ENCODE measurements at places on chromosomes 11 and 22.

- no peak for DNase-seq
These were observed 70.2 kb upstream of the TP53AIP1 start for GRCh38 chr11:129012880-129013279.

- no peak for DNase-seq
These were observed 14.2 kb upstream of the RFPL2 start for GRCh38 chr22:32219026-32219425.

- DNase-seq, result no peak
These were observed 20.3 kb downstream of the SPTBN2 start for GRCh38 chr11:66708701-66709100.

DNA sequence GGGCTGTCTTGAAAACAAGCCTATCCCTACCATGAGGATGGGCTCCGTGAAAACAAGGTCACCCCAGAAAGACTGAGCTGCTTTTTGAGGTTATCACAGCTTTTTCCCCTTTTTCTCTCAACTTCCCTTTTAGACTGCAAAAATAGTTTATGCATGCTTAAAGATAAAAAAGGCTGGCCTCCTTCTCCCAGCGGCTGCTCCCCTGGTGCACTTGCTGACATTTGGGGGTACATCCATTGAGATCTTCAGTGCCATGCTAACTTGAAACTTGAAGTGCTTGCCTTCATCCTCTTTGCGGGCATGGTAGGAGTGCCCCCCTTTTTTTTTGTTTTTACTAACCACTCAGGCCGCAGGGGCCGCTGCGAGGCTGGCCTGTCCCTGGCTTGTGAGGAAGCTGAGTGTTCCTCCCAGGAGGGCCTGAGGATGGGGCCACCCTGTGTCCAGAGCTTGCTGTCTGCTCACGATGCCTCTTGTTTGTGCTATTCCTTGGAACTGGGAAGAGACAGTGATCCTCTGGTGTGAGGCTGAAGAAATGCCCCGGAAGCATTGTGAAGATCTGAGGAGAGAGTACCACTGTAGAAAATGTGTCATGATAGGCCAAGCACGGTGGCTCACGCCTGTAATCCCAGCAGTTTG lies 2.2 kb downstream of the TANGO2 start:
- no peak for DNase-seq

GRCh38 chr11:131423688-131424087 lies 53.3 kb downstream of the NTM start:
- DNase-seq, result no peak

DNA sequence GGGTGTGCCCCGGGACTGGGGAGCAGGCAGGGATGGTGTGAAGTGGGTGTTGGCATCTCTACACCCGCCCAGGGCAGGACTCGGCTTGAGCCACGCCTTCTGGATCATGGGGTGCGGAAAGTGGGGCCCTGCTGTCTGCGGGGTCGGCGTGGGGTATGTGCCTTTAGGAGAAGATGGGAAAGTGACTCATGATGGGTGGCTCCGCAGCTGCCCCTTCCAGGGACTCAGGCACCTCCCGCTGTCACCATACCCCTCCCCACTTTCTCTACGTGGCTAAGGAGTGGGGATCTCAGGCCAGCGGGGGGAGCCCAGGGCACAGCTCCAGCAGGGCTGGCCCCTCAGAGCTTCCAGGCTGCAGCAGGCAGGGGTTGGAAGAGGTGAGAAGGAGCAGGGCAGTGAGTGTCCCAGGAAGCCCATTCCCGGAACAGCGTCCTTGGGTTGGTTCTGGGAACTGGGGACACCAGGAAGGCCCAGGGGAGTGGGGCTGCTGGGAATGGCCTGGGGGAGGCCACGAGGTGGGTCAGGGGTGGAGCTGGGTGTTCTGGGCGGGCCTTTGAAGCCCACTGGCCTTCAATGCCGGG lies 102.9 kb upstream of the FGF3 start:
- no peak for DNase-seq

GRCh38 chr22:29867260-29867659 lies 15.7 kb upstream of the MTMR3 start:
- no peak for DNase-seq

DNA sequence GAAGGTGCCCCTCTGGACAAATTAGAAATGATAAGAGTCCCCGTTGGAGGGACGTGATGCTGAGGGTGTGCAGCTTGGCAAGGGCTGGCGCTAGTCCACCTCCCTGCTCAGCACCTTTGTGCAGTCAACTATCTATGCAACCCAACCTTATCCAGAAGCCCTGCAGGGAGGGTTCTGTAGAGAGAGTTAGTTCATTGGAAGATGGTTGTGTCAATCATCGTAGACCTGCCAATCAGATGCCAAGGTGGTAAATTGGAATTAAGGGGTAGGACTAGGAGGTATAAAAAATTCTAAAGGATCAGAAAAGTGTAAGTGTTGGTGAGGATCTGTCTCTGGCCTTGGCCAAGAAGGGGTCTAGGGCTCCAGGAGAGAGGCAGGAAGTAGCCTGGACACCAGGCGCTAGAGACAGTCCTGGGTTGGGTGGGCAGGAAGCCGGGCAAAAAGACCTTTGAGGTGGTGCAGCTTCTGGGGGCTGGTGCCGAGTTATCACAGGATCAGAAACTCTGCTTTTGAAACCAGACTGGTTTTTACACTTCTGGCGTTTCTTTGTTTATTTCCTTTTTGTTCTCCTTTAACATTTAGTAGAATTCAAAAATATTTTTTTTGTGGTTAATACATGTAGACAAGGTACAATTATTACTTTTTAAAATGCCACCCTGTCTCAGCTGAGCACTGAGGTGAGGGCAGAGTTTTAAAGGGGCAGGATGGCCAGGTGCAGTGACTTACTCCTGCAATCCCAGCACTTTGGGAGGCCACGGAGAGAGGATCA lies 1.6 kb downstream of the C1QTNF6 start:
- DNase-seq, result no peak

- no peak for DNase-seq
These were observed 4.0 kb downstream of the ZDHHC24 start for GRCh38 chr11:66541892-66542291.

DNA sequence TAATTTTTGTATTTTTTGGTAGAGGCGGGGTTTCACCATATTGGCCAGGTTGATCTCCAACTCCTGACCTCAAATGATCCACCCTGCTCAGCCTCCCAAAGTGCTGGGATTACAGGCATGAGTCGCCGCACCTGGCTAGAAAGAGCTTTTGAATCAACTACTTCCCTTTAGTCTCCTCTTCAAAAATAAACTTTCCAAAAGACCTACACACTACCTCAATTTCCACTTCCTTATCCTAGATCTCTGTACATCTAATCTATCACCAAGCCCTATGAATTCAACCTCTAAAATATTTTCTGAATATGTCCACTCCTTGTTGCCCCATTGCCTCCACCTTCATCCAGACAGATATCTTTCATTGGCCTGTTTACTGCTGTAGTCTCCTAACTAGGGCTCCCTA lies 13.1 kb upstream of the DDX6 start:
- DNase-seq, result no peak

DNA sequence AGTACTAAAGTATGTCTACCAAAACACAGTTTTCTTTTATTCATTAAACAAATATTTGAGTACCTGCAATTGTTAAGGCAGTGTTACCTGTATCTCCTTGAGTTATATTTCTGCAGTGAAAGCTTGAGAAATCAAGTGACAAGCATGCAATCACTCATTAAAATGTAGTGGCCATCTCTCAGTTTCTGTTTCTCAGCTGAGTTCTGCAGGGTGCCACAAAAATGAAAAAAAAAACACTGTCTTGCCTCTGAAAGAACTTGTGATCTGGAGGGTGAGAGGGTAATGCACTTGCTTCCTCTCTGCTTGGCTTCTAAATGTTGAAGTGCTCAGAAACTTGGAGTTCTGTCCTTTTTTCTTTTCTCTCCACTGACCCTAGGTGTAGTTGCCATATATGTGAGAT lies 6.8 kb downstream of the QSER1 start:
- no peak for DNase-seq

GRCh38 chr11:42870480-42870879 lies 441.3 kb upstream of the API5 start:
- no peak for DNase-seq

DNA sequence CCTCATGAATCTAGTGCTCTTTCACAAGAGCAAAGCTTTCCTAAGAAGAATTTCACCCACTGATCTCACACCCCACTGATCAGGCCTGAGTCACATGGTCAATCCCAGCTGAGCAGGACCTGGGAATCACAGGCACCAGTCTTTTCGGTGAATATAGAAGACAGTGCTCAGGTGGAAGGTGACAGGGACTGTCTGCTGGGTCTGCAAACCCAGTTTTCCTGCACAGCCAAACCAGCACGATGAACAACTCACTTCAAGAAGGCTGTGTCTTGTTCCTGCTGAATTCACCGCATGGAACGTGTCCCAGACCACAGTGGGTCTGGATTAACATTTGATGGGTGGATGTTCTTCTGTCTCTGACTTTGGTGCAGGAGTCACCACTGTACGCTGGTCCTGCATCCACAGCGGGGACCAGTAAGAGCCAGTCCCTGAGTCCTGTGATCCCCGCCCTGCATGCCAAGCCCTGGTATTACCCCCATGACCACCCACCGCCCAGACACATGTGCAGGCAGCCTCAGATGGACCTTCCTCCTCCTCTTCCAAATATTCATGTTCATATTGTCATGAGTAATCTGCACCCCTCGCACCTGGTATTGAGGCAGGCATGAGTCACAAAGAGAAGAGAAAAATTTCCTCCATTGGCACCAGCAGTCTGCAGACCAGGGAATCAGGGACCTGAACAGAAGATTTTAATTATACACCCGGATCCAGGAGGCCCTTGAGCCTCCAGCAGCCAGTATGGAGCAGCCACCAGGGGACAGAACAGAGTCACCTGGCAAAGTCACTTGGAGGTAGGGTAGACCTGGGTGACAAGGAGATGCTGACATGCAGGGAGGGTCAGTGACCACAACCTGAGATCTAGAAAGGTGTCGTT lies 8.6 kb upstream of the IGLL5 start:
- DNase-seq, result no peak

GRCh38 chr11:75096456-75097172 lies at the start of gene OR2AT4:
OR2AT4 (minus strand) TSS chr11:75096876.
- DNase-seq, result no peak

DNA sequence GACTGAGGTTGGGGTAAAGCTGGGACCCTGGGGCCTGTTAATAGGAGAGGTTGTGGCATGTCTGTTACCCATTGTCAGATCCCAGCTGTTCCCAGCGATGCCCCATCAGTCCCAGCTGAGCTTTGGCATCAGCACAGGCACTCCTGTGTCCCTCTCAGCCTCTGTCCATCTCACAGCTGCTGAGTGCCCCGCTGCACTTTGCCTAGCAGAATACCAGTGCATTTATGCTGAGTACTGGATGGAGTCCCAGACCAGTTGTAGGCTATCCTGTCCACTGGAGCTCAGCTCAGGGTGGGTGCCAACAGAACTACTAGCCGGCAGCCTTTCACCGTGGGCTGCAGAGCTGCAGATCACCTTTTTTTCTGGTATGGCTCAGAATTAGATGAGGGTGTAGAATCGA lies 9.9 kb downstream of the FXYD6 start:
- no peak for DNase-seq

DNA sequence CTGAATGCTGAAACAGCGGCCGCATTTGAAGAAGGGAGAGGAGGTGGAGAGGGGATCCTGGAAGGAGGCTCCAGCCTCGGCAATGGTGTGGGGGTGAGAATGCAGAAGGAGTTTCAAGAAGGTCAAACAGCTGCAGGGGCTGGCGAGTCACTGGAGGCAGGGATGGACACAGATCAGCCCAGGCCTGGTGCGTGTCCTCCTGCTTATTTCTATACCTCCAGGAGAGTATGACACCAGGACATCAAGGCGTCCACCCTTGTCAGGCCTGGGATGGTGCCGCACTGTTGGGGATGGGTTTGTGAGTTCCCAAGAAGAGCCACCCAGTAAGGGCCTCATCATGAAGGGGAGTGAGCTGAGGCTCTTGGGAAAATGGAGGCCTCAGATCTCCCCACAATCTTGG lies 23.1 kb downstream of the IGLL1 start:
- DNase-seq, result no peak

DNA sequence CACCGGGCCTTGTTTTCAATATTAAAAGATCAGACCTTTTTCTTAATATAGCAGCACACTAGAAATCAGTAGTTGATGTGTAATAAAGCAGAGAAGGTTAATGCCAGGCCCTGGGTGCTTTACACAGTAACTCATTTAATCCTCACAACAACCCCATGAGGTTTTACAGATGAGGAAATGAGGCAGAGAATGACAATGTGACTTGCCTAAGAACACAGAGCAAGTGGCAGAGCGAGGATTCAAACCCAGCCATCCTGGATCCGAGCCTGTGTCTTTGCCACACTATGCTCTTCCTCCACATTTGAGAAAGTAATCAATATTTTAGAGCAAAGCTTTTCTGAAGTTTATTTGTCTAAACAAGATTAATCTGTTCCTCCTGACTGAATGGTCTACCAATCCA lies 7.2 kb downstream of the JAML start:
- no peak for DNase-seq

- DNase-seq, result peak; percentile 45
These were observed 38.0 kb downstream of the TMEM45B start for GRCh38 chr11:129853518-129854231.

- no peak for DNase-seq
These were observed 104.0 kb upstream of the AKIP1 start for GRCh38 chr11:8806974-8807373.

DNA sequence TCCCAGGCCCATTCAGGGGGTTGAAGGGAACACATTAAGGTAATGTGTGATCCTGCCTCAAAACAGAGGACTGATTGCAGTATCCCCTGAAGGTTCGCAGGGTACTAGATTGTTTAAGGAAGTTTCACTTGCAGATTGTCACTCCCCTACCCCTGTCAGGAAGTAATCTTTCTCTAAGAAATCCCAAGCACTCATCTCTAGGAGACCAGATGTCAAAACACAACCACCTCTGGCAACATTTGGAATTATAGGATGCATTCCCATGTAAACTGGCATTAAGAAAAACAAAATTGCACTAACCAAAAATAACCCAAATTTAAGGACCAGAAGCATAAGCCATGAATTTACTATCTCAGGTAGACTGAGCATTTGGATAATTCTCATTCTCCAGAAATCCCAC lies 1.6 kb downstream of the MRPL17 start:
- no peak for DNase-seq

DNA sequence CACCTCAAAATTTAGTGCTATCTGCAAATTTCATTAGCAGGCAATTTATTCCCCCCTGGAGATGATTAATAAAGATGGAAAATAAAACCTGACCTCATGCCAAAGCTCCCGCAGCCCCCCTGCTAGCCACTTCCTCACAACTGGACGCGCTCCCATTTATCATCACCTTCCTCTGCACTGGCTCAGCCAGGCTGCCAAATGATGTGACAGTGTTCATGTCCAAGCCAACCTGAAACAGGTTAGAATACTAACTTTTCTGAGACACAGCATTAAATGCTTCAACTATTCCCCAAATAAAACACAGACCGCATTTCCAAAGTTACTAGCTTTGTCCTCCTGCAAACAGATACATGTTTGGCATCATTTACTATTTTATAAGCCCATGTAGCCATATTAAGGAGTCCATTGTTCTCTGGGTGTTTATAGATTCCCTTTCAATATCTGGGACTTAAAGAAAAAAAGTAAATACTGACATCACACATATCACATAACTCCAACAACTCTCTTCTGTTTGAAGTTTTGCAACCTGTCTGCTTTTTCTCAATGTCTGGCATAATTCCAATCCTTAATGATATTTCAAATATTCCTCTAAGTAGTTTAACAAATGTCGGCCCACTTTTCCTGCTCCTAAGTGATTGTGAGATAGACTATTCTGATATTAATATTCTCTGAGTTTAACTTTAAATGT lies 829.7 kb upstream of the FAT3 start:
- DNase-seq, result no peak
